ENCODE measurements at places on chromosomes 1 and 21.

DNA sequence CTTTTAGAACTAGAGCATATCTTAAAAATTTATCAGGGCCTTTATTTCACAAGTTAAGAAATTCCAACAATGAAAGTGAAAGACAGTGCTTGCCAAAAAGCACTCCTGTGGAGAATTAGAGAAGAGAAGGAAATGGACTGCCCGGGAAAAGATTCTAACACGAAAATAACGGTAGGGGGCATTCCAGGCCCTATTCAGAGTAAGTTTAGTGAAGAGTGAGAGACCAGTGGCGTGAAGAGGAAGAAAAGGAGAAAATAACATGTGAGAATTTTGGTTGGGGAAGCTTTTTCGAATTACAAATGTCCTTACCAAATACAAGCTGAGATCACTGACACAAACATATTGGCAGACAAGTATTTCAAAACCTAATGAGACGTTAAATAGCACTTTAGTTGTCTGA lies 38.4 kb upstream of the RBM34 start:
- DNase-seq, result no peak

- no peak for DNase-seq
Observed at GRCh38 chr1:34900775-34901502, 28.5 kb downstream of the DLGAP3 start.

DNA sequence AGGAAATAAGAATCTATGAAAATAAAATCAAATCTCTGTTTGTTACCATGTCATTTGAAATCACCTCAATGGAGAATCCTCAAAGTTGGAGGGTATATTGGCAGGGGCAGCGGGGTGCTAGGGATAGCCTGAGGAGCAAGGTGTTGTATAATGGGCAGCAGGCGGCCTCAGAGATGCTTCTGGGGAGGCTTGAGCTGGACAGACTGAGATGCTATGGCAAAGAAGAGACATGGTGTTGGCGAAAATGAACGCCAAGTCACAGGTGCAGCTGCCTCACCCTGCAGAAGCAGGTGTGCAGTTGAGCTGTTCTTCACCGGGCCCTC lies 3.1 kb upstream of the SLC1A7 start:
- no peak for DNase-seq

DNA sequence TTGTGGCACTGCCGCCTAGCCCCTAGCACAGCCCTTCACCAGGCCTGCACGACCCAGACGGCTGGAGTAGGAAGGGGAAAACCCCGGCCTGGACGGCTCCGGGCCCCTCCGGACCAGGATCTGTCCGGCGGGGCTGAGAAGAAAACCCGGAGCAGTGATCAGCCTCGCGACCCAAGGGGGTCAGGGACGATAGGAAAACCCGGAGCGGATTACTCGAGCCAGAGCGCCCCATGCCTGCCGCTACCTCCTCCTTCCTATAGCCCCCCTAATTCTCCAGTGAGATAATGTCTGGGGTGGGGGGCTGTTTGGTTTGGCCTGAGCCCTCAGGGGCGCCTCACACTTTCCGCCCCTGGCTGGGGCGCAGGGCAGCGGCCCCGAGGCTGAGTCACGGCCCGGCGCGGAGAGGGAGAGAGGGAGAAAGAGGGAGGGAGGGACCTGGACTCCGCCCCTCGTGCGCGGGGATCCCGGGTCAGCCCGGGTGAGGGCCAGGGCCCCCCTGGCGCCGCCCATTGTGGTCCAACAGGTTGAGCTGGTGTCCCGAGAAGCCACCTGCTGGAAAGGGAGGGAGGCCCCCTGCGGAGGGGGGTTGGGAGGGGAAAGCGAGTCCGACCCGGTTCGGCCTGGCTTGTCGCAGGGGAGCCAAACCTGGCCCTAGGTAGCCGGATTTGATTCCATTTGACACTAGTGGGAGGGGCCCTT lies 1.7 kb upstream of the ZBTB7B start:
- DNase-seq, result peak; percentile 60

DNA sequence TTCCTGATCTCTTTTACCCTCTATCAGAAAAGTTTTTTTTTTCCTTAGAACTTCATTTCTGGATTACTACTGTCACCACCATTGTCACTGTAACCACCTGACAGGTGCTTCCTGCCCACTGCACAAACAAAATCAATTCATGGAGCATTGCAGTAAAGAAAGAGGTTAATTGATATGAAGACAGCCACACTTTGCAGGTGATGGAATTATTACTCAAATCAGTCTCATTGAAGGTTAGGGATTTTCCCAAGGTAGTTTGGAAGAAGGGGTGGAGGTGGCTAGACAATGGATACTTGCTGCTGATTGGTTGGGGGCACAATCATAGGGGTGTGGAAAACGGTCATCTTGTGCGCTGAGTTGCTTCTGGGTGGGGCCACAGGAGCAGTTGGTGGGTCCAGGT lies 230.8 kb upstream of the CACYBP start:
- no peak for DNase-seq

DNA sequence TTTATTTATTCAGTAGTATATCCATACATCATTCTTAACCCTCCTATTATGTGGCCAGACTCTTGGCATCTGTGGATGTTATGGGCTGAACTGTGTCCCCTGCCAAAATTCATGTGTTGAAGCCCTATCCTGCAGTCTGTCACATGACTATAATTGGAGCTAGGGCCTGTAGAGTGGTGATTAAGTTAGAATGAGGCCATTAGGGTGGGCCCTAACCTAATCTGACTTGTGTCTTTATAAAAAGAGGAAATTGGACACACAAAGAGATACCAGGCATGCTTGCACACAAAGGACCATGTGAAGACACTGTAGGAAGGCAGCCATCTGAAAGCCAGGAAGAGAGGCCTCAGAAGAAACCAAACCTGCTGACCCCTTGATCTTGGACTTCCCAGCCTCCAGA lies 6.6 kb downstream of the ZMYND12 start:
- no peak for DNase-seq

GRCh38 chr1:22778862-22779520 lies 68.4 kb downstream of the EPHB2 start:
- DNase-seq, result no peak

GRCh38 chr1:229507502-229507901 lies 639 bp downstream of the NUP133 start:
- no peak for DNase-seq

- DNase-seq, result no peak
Observed at GRCh38 chr1:59079434-59080140, 217.3 kb upstream of the FGGY start.

GRCh38 chr1:238690415-238690814 lies 696.0 kb upstream of the CHRM3 start:
- DNase-seq, result no peak

DNA sequence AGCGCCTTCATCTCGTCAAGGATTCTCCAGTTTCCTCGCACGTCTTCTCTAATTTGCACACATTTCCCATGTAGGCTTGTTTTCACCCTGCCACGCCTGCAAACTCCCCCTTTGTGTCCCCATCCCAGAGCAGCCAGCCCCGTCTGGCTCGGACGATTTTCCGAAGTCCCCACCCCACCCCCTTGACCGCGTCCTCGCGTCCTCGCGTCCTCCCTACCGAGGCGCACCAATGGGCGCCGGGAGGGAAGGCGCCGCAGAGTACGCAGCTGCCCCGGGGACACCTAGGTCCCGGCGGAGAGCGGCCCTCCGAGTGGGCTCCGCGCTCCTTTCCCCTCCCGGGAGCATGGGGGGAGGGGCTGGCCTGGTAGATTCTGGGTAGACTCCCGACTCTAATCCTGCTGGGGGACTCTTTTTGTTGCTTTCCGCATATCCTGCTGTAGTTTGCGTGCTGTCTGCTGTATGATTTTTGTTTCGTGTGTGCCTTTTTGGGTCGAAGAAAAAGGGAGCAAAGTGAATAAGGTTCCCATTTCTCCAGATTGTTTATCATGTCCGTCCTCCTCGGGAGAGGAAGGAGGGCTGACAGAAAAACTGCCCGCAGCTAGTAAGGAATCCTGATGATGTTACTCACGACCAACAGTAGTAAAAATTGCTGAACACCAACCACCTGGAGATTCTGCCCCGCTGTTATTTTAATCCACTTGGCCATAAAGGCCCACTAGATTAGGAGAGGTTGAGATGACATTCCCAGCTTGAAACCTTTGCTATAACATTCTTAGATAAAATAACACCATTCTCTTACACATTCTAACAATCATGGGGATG lies 1.5 kb downstream of the CACHD1 start:
- DNase-seq, result no peak

GRCh38 chr1:185500001-185500626 lies 183.1 kb upstream of the IVNS1ABP start:
- DNase-seq, result no peak

DNA sequence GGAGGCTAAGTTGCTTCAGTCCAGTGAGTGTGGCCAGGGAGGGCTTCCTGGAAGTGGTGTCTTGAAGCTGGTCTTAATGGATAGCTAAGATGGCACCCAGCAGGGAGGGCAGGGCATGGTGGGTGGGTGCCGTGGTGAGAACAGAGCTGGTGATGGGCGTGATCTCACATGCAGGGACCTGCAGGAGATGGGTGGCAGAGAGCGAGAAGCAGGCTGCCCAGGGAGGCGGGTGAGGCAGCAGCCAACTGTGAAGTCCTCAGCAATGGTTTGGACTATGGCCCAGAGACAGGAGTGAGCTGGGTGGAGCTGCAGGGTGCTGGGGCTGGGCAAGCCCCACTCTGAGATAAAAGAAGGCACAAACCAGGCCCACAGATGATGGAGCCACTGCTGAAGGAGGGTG lies 50.7 kb downstream of the UMODL1 start:
- DNase-seq, result no peak

DNA sequence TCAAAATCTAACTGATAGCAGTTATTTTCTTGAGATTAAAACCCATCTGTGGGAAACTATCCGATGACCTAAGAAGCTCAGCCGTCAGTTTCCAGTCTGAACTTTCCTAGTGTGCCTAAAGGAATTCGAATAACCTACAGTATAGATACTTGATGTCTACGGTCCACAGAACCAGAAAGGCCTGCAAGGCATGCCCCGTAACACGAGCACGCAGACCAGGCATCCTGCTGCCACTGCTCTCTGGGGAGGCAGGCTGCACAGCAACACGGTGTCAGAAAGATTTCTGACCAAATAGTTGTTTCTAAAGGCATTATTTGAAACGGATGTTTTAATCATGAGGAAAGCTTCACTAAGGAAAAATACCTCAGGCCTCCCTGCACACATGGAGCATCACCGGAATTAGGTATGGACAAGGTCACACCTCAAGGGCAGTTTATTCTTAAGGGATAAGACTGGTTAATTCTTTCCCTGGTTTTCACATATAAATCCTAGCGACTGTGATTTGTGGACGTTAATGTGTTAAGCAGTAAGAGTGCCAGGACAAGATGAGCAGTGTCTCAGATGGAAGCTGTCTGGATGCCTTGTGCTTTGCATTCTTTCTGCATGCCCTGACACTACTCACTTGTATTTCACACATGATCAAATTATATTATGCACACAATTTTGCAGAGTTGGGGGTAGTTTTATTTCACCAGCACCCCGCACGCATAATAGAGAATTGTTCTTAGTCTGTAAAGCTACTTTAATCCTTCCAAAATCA lies 49.0 kb upstream of the NADK start:
- DNase-seq, result no peak

- DNase-seq, result no peak
Observed at GRCh38 chr1:240149484-240150094, 57.9 kb downstream of the FMN2 start.

DNA sequence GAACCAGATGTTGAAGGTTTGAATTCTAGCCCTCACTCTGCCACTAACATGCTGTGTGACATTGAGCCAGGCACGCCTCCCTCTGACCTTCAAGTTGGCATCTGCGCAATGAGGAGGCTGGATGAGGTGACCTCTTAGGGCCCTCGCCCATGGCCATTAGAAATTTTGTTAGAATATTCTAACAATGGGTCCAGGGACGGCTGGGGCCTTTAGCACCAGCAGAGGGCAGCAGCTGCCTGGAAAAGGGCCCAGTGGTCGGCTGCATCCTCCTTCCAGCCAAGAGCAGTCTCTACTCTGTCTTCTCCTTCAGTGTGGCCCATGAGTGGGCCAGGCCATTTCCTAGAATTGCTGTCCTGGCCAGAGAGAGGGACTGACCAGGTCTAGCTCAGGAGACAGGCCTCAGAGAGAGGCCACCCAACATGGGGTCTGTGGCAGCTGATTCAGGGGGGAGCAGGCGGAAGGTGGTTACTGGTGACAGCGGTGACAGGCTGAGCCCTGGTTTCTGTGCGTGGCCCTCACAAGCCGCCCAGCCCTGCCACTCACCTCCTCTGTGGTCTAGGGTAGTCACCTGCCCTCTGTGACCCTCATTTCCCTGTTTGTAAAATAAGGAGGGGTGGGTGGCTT lies 101.3 kb upstream of the ACTL8 start:
- DNase-seq, result no peak

GRCh38 chr1:151293093-151293492 lies 11.0 kb downstream of the ZNF687 start:
- no peak for DNase-seq

DNA sequence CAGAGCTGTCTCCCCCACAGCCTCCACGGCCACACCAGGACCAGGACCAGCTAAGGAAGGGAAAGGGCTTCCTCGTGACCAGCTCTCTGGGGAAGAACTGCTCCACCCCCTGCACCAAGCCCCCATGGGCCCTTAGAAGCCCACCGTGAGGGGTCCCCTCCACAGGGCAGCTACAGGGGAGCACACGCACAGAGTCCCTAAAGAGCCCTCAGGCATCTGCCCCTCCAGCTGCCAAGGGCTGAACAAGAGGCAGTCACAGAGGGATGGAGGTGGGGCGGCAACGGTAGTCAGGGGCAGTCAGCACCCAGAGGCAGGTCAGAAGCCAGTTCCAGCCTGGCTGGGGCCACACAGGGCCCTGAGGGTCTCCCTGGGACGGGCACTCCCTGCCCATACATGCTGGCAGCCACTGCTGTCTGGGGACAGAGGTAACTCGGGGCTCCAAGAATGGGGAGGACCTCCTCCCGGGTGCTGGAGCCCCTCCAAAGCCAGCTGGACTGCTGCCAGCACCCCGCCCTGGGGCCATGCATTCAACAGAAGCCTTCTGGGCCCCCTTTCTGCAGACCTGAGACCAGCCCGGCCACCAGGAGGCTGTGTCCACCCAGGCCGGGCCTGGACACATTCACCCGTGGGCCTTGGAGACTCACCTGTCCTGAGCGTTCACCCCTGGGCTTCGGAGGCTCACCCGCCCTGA lies 18.7 kb downstream of the SLC19A1 start:
- DNase-seq, result no peak

- no peak for DNase-seq
Observed at GRCh38 chr1:182301467-182302198, 90.0 kb downstream of the GLUL start.

- DNase-seq, result no peak
Observed at GRCh38 chr1:109357616-109358015, 40.1 kb downstream of the SORT1 start.

- DNase-seq, result no peak
Observed at GRCh38 chr1:155200920-155201319, 6.8 kb downstream of the THBS3 start.

- no peak for DNase-seq
Observed at GRCh38 chr1:11670747-11671146, 6.7 kb downstream of the FBXO6 start.

GRCh38 chr1:181083842-181084605 lies 4.5 kb upstream of the IER5 start:
- DNase-seq, result no peak

- DNase-seq, result no peak
Observed at GRCh38 chr1:76257823-76258222, 183.3 kb downstream of the ST6GALNAC3 start.

DNA sequence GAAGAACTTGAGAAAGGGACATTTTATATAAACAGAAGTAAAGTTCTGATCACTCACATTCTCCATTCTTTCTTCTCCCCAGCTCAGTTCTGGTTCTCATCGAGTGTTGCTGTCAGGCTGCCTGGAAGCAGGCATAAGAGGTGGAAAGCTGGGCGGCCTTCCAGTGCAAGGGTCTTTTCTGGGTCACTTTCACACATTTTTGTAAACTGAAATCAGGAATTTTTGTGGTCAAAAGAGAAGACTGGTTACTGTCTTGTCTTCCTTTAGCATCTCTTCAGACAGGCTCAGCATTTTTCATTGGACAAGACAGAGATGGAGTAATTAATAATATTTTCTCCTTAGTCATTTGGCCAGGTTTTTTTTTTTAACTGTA lies 93.7 kb downstream of the CTH start:
- DNase-seq, result no peak
